RWPE2 (cell line): ENCODE measurements at places on chromosomes 1 and 21.
A peak's percentile ranks its signal among the peaks of the same experiment; 100 is the strongest.

DNA sequence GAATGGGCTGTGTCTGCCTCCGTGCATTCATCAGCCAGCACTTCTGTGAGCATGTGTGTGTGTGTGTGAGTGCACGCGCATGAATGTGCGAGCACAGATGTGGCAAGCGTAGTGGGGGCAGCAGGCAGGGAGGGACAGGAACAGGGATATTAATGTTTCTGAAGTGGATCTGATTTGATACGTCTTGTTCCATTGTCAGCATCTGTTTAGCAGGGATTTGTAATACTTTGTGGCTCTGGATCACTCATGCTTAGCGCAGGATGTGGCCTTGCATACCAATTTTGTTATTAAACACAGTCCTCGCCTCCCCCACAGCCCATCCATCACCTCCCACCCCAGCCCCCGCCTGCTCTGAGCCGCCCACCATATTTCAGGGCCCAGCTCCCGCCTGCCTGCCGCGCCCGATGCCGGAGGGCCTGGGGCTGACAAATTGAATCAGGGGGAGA, 52.4 kb downstream of the TMEM53 start:
- no peaks in the 10 kb centered on the region for H3K4me1 ChIP-seq
- no peak overlapping the region for H3K27ac ChIP-seq
- no peaks in the 10 kb centered on the region for H3K36me3 ChIP-seq
- no peak for DNase-seq
- H3K27me3 ChIP-seq: no peaks in the 10 kb centered on the region

GRCh38 chr1:245776139-245776538, 621.4 kb downstream of the KIF26B start:
- H3K4me1 ChIP-seq: no peaks in the 10 kb centered on the region
- no peak overlapping the region for H3K27ac ChIP-seq
- no peaks in the 10 kb centered on the region for H3K36me3 ChIP-seq
- DNase-seq: no peak
- H3K4me3 ChIP-seq: no peak overlapping the region

GRCh38 chr1:40439247-40439646, 11.0 kb upstream of the ZFP69B start:
- no peaks in the 10 kb centered on the region for H3K4me1 ChIP-seq
- DNase-seq: no peak
- H3K36me3 ChIP-seq: no peaks in the 10 kb centered on the region
- no peaks in the 10 kb centered on the region for H3K27me3 ChIP-seq
- H3K4me3 ChIP-seq: no peak overlapping the region

DNA sequence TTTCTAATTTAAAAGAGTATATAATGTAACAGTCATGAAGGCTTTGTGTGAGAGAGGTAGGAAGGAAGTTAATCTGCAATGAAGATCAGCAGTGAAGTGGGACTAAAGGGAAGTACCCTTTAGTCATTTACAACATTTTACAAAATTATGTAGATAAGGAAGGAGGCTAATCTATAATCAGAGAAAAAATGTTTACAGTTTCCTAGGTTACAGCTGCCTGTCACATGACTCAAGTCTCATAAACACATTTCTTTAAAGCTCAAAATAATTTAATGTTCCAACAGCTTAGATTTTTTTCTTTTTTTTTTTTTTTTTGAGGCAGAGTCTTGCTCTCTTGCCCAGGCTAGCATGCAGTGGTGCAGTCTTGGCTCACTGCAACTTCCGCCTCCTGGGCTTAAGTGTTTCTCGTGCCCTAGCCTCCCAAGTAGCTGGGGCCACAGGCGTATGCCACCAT, 26.2 kb upstream of the CAP1 start:
- no peak overlapping the region for H3K4me3 ChIP-seq
- H3K36me3 ChIP-seq: no peaks in the 10 kb centered on the region
- peaks cover 11% of the 10 kb centered on the region for H3K4me1 ChIP-seq
- no peak for DNase-seq
- peak overlapping the region; percentile 68 for H3K27ac ChIP-seq
- no peaks in the 10 kb centered on the region for H3K27me3 ChIP-seq

GRCh38 chr21:31364253-31364945, 20.3 kb upstream of the TIAM1 start:
- H3K4me3 ChIP-seq: no peak overlapping the region
- no peak for DNase-seq
- no peak overlapping the region for H3K27ac ChIP-seq
- no peaks in the 10 kb centered on the region for H3K36me3 ChIP-seq
- H3K27me3 ChIP-seq: peaks cover 3% of the 10 kb centered on the region

GRCh38 chr1:241684108-241684507, 32.0 kb downstream of the WDR64 start:
- no peak for DNase-seq
- no peak overlapping the region for H3K4me3 ChIP-seq
- H3K36me3 ChIP-seq: no peaks in the 10 kb centered on the region
- H3K27me3 ChIP-seq: no peaks in the 10 kb centered on the region
- peaks cover 6% of the 10 kb centered on the region for H3K4me1 ChIP-seq
- no peak overlapping the region for H3K27ac ChIP-seq

DNA sequence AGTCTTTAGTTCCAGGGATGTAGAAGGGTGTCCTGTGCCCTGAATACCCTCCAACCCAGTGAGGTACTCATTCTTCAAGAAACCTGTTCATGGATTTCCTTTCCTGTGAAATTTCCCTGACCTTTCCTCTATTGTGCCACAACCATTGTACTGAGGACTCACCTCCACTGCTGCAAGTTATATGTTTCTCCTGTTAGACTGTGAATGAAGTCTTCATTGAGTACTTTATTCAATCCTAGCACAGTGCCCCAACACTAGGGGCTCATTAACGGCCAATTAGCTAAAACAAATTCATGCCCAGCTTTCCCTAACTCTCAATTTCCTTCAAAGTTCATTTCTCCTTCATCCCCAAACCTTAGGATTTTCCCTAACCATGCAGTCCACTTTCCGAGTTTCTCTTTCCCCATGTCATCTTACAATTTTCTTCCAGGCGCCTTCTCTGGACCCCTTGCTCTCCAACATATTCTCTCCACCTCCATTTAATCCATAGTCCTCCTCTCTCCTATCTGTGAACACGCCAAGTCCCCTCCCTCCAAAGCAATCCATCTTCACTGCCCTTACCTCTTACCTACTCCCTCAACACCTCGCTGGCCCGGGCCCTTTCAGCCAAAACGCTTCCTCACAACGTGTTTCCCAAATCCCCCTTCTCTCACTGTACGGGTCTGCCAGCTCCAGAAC, 1.3 kb downstream of the TRIM33 start:
- peaks cover 9% of the 10 kb centered on the region for H3K4me1 ChIP-seq
- H3K36me3 ChIP-seq: peaks cover 21% of the 10 kb centered on the region; the same call in 1 of the 2 replicates
- H3K4me3 ChIP-seq: peak overlapping the region; percentile 91
- no peak for DNase-seq

GRCh38 chr1:9413877-9414213, 121.2 kb downstream of the SPSB1 start:
- H3K27ac ChIP-seq: peak overlapping the region; percentile 48
- H3K4me3 ChIP-seq: no peak overlapping the region
- H3K36me3 ChIP-seq: no peaks in the 10 kb centered on the region
- DNase-seq: no peak

DNA sequence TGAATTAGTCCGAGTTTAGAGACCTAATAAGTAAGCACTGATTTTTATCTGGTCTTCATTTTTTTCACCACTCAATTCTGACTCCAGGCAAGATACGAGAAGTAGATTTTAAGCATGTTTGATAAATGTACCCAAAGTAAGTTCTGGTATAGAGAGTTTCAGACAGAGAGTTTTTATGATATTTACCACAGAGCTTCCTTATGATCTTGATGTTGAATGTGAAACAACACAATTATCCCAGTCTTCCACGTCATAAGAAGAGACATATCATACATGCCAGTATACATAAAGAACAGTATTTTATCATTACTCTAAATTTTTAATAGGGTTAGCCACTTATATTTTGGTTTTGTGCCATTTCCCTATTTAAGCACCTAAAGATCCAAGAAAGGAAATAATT, 7.8 kb upstream of the NCMAP start:
- no peaks in the 10 kb centered on the region for H3K27me3 ChIP-seq
- no peaks in the 10 kb centered on the region for H3K36me3 ChIP-seq
- H3K4me1 ChIP-seq: peaks cover 11% of the 10 kb centered on the region
- no peak for DNase-seq

DNA sequence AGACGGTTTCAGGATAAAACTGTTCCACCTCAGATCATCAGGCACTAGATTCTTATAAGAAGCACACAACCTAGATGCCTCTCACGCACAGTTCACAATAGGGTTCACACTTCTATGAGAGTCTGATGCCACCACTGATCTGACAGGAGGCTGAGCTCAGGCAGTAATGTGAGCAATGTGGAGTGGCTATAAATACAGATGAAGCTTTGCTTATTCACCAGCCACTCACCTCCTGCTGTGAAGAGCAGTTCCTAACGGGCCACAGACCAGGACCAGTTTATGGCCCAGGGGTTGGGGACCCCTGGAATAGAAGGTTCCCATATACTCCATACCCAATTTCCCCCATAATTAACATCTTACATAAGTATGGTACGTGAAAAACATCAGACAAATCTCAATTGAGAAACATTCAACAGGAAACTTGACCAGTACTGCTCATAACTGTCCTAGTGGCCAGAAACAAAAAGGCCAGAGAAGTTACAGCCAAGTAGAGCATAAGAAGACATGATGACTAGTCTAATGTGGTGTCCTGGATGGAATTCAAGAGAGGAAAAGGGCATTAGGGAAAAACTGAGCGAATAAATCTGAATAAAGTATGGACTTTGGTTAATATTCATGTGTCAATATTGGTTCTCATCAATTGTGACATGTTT, 24.7 kb upstream of the IGSF5 start:
- H3K4me3 ChIP-seq: no peak overlapping the region

GRCh38 chr21:28229814-28230213, 762.9 kb downstream of the LTN1 start:
- peak overlapping the region; percentile 75 for H3K27ac ChIP-seq
- no peak for DNase-seq
- peaks cover 19% of the 10 kb centered on the region for H3K4me1 ChIP-seq

DNA sequence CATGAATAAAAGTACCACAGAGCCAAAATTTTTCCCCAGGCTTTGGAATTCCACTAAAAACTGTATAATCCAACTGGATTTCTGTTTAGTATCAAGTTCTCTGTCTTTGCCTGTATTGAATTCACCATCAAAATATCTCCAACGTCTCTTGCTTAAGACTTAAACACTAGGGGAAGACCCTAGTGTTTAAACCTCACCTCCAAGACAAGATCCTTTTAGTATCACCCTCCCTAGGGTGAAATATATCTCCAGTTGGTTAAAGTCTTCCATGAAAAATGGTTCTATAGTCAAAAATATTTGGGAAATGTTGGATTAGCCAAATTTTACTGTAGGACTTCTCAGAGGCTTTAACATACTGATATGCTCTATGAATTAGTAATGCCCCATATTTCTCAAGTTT, 8.1 kb upstream of the XCL1 start:
- H3K27ac ChIP-seq: no peak overlapping the region
- no peak overlapping the region for H3K4me3 ChIP-seq
- DNase-seq: no peak
- no peaks in the 10 kb centered on the region for H3K36me3 ChIP-seq

GRCh38 chr1:225450491-225451191, 22.8 kb upstream of the LBR start:
- no peaks in the 10 kb centered on the region for H3K27me3 ChIP-seq
- no peak overlapping the region for H3K27ac ChIP-seq
- H3K36me3 ChIP-seq: no peaks in the 10 kb centered on the region
- DNase-seq: no peak

DNA sequence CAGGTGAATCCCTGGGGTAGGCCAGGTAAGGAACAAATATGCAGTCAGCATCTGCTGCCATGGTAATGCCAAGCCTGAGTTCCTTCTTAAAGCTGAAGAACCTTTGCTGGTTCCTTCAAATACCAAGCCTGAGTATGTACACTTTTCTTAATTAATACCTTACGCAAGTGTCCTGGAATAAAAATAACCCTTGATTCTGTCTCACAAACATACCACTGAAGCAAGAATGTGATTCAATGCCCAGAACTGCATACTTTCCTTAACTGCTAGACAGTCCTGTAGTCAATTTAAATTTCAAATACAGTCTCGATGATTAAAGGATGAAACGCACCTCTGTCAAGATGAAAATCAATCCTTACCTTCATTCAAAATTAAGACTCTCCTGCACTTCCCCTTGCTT, 634.0 kb upstream of the CHRM3 start:
- H3K27me3 ChIP-seq: no peaks in the 10 kb centered on the region
- no peaks in the 10 kb centered on the region for H3K4me1 ChIP-seq
- H3K36me3 ChIP-seq: no peaks in the 10 kb centered on the region
- no peak for DNase-seq

GRCh38 chr1:24252185-24252780, 65.2 kb upstream of the IFNLR1 start:
- no peaks in the 10 kb centered on the region for H3K36me3 ChIP-seq
- H3K4me1 ChIP-seq: no peaks in the 10 kb centered on the region
- H3K27me3 ChIP-seq: no peaks in the 10 kb centered on the region
- no peak overlapping the region for H3K4me3 ChIP-seq
- H3K27ac ChIP-seq: no peak overlapping the region
- DNase-seq: no peak
